ENCODE measurements at places on chromosomes 2 and 18.

GRCh38 chr2:149076863-149077412 is 38.4 kb downstream of the LYPD6B start:
- no peak for DNase-seq

- no peak for DNase-seq
Observed at GRCh38 chr2:100286318-100286717, 36.0 kb downstream of the LONRF2 start.

DNA sequence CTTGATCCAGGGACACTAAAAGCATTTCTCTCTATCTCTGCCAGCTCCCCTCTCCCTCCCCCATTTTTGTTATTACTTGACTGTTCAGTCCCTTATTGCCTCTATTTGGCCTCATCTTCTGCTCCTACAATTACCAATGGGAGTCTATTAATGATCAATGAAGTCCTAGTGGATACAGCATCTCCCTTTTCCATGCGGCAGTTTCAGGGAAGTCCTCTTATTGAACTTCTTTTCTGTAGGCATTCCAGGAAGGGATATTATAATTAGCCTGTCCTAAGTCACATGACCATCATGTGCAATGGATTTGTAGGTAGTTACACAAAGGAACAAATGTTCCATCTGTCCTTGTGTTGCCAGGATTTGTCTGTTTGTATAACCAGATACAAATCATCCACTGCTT is 495.1 kb upstream of the CNTNAP5 start:
- no peak for DNase-seq

DNA sequence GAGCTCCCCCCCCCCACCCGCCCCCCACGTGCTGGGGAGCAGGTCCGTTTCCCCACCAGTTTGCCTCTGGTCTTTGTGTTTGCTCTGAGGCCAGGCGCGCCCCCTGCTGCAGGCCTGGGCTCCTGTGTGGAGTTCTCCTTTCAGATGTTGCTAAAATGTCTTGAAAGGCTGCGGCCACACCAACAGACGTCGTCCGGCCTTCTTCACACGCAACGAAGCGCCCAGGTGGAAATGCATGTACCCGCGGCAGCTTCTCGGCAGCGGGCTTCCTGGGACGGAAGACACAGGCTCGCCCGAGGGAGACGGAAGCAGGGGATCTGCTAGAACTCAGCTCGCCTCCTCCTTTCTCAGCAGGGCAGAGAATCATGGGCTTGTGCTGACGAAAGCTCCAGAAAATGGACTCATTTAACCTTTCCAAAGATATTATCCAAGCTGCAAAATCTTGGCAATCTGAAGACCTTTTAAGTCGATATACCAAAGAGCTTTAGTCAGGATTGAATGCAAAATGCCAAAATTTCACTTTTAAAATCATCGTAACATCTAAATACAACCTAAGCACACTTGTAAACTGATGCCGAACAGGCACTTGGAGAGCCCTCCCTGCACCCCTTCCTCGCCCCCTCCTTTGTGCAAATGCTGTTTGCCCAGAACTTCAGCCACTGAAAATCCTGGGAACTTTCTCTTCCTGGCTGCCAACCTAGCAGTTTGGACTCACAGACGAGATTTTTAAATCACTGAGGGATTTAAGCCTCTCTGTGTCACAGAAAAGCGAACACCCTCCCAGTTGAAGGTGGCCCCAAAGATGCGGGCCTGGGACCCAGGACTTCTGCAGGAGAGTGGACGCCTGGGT is 125.5 kb upstream of the ZNF516 start:
- no peak for DNase-seq

DNA sequence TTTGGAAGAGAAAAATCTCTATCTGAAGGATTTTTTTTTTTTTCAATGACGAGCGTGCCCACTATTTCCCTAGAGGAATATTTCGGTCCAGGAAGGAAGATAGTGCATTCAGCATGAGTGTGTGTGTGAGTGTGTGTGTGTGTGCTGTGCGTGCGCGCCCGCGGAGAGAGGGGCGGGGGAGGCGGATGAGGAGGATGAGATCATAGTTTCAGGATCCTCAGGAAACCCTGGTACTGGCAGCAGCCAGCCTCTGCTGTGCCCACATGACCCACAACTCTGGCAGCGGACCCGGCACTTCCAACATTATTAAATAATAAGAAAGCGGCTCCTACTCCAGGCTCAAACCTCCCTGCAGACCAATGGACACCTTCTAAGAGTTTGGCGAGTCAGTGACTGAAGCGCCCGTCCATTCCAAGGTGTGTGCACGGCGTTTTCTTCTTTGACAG is 217.0 kb upstream of the DTNA start:
- DNase-seq, result no peak

DNA sequence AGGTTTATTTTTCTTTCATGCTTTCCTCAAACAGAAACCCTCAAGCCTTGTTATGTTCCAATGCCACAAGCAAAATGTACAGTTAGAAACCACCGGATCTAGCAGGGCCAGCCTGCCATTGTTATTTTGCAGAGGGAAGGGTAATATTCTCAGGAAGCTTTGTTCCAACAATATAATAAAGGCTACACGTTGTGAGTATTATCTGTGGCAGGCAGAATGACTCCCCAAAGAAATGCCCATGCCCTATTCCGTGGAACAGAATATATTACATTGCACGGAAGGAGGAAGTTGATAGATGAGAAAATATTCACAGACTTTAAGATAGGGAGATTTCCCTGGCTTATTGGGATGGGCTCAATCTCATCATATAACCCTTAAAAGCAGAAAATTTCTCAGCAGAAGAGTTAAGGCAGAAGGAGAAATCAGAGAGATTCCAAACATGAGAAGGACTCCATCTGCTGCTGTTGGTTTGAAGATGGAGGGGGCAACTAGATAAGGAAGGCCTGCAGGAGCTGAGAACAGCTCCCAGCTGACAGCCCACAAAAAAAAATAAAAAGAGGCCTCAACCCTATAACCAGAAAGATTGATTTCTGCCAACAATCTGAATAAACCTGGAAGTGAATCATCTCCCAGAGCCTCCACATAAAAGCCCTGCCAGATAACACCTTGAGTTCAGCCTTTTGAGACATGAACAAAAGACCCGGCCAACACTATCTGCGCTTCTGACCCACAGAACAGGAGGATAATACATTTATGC is 466.6 kb downstream of the LPIN1 start:
- DNase-seq, result no peak

- no peak for DNase-seq
Observed at GRCh38 chr2:71938108-71938507, 209.6 kb downstream of the CYP26B1 start.

GRCh38 chr2:64650722-64651338 is 2.9 kb downstream of the SERTAD2 start:
- DNase-seq, result no peak

GRCh38 chr2:52456561-52457377 is 1310.8 kb upstream of the CHAC2 start:
- DNase-seq, result no peak

GRCh38 chr18:37634516-37634915 is 68.9 kb upstream of the CELF4 start:
- DNase-seq, result no peak

GRCh38 chr2:136332436-136333095 is 214.6 kb upstream of the CXCR4 start:
- no peak for DNase-seq

DNA sequence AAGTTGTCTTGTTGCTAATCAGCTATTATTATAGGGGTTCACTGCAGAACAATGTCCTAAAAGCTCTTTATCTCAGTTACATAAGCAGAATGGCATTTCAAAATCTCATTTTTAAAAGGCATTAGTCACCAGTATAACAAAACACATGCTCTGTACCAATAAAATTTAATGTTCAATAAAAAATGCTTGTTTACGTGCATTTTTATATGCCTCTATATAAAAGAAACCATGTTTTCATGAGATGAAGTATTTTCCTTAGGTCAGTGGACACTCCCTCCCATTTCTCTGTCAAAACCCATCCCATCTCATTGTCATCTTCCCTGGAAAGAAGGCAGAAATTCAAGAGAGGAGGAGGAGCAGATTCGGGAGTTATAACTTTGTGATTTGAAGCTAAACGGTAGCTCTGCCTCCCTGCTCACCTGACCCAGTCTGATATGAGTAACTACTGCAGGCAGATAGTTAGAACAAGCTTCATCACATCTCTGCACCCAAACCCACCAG is 231.9 kb upstream of the SIX2 start:
- no peak for DNase-seq

- DNase-seq, result no peak
Observed at GRCh38 chr18:25077944-25078723, 273.8 kb downstream of the ZNF521 start.

GRCh38 chr2:135664623-135665068 is 77.0 kb upstream of the UBXN4 start:
- DNase-seq, result no peak

DNA sequence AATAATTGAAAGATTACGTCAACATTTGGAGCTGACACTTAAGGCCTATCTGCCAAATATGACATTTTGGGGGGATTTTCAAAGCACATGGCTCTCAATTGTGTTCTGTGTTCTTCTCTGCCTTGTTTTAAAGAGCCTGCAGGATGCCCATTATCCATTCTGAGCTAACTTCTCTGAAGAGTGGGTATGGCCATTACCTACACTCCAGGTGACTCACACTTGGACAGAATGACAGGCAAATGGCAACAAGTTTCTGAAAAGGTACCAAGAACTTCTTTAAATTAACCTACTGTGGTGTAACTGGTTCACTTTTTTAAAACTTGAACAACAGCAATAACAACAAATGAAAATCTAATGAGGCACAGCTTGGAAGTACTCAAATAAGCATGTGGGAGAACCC is 834.9 kb upstream of the SLC39A10 start:
- DNase-seq, result no peak

DNA sequence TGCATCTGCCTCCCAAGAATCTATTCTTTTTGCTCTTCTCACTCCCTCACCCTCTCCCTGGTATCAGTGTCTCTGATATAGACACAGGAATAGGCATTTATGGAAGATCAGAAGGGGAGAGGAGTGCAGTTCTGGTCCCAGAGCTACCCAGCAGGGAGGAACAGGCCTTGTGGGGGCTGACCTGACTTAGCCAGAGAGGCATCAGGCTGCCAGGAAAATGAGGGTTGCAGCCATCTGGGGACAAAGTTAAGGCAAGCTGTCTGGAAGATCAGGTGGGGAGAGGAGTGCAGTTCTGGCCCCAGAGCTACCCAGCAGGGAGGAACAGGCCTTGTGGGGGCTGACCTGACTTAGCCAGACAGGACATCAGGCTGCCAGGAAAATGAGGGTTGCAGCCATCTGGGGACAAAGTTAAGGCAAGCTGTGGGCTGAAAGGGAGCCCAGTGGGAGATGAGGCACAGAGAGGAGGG is 69.9 kb upstream of the HK2 start:
- DNase-seq, result no peak

GRCh38 chr2:144515099-144515695 is 4.7 kb downstream of the ZEB2 start:
- DNase-seq, result no peak

DNA sequence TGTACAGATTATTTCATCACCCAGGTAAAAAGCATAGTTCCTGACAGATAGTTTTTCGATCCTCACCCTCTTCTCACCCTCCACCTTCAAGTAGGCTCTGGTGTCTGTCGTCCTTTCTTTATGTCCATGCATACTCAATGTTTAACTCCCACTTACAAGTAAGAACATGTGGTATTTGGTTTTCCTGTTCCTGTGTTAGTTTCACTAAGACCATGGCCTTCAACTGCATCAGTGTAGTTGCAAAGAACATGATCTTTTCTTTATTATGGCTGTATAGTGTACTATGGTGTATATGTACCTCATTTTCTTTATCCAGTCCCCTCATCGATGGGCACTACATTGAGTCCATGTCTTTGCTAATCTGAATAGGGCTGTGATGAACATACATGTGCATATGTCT is 184.2 kb downstream of the KCNJ3 start:
- DNase-seq, result no peak

- DNase-seq, result no peak
Observed at GRCh38 chr2:232316461-232317330, 61.9 kb upstream of the ALPP start.

GRCh38 chr2:36554531-36554930 is 43.4 kb downstream of the FEZ2 start:
- no peak for DNase-seq

- DNase-seq, result no peak
Observed at GRCh38 chr2:205680903-205681302, 1.4 kb upstream of the NRP2 start.

DNA sequence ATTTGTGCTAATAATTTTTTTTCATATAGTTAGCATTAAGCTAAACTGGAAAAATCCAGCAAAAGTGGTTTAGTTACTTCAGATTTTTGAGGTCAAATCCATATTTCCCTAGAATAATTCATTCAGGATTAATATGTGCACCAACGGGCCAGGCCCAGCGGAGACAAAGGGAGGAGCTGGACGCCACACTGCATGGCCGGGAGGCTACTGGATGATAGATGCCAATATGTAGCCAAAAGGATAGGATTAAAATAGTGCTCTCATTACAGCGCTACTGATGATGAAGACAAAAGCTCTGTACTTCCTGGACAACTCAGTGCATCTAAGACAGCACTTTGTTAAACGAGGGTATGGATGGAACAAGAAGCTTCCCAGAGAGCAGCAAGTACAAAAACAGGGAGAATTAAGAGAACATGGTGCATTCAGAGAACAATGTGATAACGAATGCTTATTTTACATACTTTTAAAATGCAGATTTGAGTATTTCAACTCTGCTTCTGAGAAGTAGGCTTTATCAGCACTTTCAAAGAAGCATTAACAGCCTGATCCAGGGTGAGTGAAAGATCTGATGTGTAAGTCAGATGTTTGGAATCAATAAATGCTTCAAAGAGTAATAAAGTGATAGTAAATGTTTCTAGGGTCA is 39.8 kb downstream of the PPP4R1 start:
- no peak for DNase-seq

DNA sequence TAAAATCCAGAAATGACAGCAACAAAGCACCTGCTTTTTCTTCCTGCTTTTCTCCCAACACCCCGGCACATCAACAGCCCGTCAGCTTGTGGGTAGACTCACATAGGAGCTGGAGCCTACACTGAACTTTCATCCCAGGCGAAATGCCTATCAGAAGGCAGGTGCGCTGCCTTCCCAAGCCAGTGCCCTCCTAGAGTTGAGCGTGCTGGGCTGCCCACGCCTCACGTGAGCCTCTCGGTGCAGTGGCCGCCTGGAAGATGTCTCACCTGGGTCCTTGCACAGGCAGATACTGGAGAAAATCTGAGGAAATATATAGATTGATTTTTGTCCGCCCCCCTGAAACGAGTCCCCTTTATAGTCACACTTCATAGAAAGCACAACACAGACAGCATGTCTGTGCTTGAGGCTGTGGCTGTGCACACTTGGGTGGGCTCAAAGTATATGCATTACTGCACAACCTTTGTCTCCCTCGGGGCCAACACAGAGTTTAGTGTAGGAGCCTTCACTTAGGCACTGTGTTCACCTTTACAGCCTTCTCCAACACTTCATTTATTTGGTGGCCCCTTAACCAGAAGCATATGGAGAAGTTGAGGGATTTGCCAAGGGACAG is 112.5 kb downstream of the SMAD7 start:
- DNase-seq, result no peak
